ENCODE measurements at places on chromosomes 1 and 21.

- DNase-seq: no peak
Measured at GRCh38 chr1:11806307-11806936, 431 bp downstream of the CLCN6 start.

- no peak for DNase-seq
Measured at GRCh38 chr21:25362375-25363267, 244.7 kb downstream of the MRPL39 start.

GRCh38 chr1:226708342-226708780 lies 30.7 kb downstream of the ITPKB start:
- DNase-seq: no peak

GRCh38 chr21:43976661-43977060 lies 35.4 kb upstream of the TRAPPC10 start:
- no peak for DNase-seq

DNA sequence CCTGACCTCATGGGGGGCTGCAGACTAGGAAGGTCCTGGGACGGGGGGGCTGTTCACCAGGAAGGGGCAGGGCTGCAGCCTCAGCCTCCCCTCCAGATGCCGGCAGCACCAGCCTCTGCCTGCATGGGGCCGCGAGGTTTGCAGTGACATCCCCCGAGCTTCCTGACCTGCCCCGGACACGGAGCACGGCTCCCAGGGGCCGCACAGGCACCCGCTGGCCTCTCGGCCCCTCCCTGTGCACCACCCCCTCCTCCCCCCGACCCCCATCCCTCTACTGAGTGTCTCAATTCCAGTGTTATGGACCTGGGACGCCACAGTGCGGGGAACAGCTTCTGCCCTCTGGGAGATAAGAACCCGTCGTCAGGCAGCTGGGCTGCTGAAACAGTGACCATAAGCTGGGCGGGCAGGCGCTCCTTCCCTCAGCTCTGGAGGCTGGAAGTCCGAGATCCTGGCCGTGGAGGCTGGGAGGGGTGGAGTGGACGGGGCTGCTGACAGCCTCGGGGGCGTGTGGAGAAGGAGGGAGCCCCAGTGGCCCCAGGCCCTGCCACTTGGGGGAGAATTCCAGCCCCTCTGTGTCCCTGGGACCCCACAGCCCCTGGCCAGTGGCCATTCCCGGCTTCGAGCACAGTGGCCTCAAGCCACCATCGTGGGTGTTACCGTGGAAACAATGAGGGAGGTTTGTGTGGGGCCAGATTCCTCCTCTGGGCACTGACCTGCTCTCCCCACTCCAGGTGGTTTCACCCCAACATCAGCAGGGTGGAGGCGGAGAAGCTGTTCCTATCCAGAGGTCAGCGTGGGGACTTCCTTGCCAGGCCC lies 11.6 kb downstream of the RNF223 start:
- no peak for DNase-seq

DNA sequence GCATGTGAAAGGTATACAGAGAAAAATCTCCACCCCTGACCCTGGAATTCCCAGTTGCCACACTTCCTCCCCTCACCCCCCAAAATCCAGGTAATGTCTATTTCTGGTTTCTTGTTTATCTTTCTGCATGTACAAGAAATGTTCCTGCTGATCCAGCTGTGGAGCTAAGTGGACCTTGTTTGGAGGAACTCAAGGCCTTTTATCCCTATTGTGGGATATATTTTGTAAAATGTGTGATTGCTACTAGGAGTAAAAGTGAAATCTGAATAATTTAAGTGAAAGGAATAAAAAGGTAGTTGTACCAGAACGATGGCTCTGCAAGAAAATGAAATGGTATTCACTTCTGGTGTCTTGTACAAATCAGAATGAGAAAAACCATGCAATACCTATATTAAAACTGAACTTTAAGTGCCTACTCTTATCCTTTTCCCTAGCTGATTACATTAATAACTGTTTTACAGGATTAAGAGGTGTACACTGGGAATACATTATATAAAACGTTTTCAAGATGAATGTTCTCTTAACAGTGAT lies 3.0 kb downstream of the SPEN start:
- no peak for DNase-seq

DNA sequence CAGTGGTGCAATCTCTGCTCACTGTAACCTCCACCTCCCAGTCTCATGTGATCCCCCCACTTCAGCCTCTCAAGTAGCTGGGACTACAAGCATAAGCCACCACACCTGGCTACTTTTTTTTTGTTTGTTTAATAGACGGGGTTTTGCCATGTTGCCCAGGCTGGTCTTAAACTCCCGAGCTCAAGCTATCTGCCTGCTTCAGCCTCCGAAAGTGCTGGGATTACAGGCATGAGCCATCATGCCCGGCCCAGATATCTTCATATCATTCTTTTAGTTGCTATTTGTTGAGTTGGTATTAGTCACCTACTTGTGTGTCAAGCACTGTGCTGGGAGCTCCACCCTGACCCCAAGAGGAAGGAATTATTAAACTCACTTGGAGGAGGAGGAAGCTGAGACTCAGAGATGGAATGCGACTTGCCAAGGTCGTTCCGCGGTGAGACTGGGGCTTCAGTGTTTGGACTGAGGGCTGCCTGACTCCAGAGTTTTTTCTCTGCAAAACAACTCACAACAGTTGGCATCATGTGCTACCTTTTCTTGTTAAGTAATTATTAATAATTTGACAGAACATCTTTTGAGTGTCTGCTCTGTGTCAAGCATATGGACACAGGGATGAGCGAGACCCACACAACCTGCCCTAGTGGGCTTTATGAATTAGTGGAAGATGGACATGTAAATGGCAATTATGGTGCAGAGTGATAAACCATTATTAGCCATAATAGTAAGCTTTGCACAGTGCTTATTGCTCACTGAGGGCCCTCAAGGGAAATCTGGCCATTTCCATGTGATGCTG lies 132.0 kb downstream of the FOXD2 start:
- no peak for DNase-seq
